ENCODE measurements at places on chromosomes 13 and 19. TPM values are rescaled to one million over a fixed set of nuclear protein-coding genes. Genes with fewer than 3 reads are reported as not detected.

Gene GRIN3B
- not detected for total RNA-seq

Gene CEACAM3
- not detected for total RNA-seq

Gene FBN3
- not detected for total RNA-seq

DNA sequence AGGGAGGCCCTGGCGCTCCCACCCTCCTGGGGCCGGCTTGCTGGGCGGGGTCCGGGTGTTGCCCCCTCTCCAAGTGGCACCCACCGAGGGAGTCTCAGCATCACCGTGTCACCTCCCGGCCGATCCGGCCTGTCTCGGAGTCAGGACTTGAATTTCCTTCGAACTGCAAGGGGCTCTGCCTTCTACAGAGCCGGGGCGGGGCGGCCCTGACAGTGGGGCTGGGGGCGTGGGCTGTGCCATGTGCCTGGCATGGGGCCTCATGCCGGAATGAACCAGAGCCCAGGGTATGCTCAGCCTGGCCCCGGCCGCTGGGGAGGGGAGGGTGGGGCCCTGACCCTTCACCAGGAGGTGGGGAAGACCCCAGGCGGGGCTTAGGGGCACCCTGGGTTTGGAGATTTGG, 47.0 kb upstream of the TCF3 start:
- DNase-seq = no peak

GRCh38 chr19:53868892-53869804, 1.5 kb downstream of the MYADM start:
- DNase-seq = peak; percentile 98

DNA sequence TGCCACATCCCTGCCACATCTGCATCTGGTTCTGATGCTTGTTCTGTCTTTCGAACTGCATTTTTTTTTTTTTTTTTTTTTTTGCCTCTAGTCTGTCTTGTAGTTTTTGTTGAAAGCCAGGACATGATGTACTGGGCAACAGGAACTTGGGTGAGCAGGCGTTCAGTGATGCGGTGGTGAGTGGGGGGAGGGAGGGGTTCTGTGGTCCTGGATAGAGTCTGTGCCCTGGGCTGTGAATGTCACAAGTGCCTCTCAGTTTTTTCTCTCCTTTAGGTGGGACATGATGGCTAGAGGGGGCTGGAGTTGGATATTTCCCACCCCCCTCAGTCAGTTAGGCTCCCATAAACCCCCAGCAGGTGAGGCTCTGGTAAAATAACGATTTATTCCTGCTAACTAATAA, 3.5 kb downstream of the CEACAM4 start:
- no peak for DNase-seq

Data from activated CD4-positive, alpha-beta T cell treated with anti-CD3 and anti-CD28 coated beads, Interleukin-2, amount 10 ng/mL, durations not matched to agents 24 days and 14 days (primary cell).